ENCODE measurements at places on chromosomes 7 and 10.

DNA sequence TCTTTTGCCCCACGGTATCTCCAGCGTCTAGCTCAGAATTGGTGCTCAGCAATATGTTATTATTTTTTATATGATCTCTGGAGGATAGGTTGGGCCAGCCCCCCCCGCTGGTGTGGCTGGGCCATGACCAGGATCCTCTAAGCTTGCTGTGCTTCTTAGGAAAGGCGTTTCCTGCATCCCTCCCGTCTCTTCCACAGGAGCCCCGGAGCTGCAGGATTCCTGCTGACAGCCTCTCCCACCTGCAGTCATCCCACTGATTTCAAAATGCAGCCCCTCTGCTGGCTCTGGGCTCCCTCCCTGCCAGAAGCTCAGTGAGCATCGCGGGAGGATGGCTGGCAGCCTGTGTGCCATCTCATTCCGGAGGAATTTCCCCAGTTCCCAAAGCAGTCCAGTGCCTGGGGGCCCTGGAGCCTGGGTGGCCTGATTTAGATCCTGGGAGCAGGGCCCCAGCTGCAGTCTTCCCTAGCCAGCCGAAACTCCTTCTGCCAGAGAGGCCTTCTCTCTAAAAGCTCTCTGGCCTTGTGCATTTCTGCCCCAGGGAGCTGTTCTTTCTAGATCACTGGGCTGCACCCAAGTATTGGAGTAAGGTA, 21.8 kb upstream of the GOLGA7B start:
- no peak for DNase-seq

GRCh38 chr10:1661859-1662437, 75.4 kb downstream of the ADARB2 start:
- DNase-seq = no peak

GRCh38 chr7:55019191-55019690, 424 bp downstream of the EGFR start:
- peak; percentile 88 for DNase-seq

DNA sequence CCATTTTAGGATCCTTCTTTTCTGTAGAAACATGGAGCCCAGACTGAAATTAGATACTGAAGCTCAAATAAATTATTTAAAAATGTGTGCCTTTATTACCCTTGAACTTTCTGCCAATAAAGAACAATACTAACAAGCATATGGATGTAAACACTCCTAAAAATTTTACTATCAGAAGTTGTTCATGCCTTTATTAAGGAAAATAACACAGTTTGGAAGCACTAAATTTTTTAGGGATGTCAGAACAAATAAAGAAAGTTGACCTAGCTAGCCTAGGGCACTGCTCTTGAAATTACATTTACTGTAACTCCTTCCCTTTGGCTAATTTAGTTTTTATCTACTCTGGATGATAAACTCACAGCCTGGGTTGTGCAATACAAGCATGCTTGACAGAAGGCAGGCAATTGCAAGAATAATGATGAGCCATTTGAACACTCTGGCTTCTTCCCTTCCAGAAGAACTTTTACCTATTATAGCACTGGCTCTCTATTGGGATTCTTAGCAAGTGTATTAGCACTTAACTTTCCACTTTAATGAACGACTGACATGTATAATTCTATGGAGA, 351.7 kb upstream of the C7orf33 start:
- DNase-seq = no peak

GRCh38 chr7:24730018-24730369, 27.3 kb downstream of the GSDME start:
- no peak for DNase-seq

DNA sequence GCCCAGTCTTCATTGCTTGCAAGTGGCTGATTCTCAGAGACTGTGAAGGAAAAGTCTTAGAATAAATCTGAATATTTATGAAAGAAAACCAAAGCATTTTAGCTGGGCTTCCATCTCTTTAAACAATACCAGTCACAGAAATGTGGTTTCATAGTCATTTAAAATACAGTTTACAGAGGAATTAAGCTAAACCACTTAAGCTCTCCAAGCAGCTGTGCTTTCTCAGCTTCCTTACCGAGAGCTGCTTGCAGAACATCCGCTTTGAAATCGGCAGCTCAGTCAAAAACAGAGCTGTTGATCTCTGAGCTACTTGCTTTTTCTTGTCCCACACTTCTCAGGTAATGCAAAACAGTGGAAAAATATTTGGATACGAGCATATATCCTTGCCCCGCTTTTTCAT, 134.5 kb downstream of the DYNC1I1 start:
- DNase-seq = no peak

DNA sequence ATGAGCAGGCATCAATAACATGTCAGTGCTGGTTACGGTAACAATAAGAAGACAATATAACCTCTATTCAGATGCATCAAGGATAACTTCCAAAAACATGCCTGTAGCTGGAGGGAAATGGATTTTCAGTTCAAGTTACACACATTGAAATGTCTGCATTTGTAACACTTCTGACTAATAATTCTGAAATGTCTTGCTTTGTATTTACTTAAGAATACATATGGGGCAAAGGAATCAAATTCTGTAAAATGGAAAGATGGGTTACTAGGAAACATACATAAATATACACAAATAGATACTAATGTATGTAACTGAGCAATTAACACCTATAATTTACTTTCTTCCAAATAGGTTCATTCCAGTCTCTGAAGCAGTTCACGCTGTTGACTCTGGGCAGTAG, 18.6 kb upstream of the MTPN start:
- no peak for DNase-seq

DNA sequence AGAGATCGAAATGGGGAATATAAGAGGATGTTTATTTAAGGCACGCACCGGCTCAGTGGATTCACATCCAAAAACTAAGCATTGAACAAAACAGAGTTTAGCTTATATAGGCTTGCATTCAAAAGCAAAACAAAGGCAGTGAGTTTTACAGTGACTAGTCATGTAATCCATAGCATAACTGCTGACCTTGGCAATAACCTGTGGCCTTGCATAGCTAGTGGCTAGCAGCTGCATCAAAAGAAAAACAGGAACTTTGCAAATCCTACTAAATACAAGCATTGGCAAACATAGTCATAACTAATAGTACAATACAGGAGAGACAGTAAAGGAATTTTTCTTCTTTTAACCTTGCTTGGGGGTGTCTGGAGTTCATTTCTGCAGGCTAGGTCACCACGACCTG, 9.7 kb upstream of the ZNF485 start:
- no peak for DNase-seq

DNA sequence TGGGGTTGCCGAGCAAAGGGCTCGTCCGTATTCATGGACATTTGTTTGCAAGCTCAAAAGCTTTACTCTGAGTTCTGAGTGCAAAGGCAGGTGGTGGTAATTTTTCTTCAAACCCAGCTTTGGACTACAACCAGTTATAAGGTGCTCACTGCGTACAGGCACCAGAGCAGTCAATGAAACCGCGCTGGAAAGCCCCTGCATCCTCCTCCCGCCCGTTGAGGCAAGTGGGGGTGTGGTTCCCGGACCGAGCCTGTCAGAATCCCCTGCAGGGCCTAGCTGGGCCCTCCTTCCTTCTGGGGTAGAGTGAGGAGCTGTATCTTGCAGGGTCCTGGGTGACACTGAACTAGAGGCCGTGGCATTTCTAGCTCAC, 22.3 kb downstream of the AMZ1 start:
- no peak for DNase-seq

DNA sequence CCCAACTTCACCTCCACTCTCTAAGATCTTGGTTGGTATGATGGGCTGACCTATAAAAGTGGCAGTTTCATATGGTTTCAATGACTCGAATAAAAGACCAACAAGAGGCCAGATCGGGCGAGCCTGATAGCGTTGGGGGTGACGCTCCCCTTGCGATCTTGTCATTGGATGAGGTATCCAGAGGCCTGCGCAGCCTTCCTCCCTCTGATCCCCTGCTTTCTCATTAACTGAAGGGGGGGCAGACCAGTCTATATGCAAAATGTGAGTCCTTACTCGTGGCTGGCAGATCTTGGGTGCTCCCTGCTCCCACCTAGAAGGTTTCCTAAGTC, 937 bp upstream of the COBL start:
- no peak for DNase-seq

DNA sequence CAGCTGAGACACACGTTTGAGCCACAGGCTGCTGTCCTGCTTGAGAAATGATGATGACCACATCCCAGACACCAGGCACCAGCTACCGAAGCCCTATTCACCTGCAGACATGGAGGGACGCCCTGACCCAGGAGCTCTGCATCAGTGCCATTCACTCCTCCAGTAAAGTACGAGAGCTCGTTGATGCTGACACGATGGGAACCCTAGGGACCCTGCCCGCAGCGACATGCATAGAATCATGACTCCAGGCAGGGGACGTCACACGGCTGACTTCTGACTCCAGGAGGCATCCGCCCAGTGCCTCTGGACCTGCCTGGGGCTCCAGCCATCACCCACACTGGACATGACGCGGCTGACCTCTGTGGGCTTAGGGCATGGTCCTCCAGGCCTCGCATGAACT, 129.9 kb downstream of the ADARB2 start:
- DNase-seq = no peak

GRCh38 chr7:17292843-17293242, 5.6 kb upstream of the AHR start:
- DNase-seq = no peak

DNA sequence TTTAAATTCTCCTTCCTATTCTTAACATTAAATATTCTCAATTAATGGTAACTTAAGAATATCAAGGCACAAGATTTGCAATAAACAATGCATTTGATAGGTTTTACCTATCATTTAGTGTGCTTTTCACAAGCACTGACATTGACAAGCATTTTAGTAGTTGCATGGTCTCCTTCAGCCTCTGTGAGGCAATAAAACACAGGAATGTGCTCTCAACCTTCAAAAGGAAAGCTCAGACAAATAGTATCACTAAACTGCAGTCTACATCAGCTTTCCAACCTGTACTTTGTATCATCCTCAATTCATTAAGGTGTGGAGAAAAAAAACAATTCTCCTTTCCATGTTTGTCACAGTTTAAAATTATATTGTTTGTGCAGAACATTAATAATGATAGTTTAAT, 51.1 kb upstream of the TSPAN13 start:
- no peak for DNase-seq

DNA sequence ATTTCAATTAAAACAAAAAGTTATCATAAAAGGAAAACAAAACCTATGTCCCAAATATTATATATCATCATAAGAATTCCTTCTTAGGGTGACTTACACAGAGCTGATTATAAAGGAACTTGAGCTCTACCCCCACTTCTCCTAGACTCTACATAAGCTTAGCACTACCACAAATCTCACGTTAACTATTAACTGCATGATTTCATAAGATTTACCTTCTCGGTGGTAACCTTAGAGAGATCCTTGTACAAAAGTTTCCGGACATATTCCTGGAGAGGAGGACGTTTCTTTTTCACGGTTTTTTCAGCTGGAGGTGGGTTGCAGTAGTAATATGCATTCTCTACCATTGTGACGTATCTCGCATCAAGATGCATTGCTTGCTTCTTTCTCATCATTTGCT, 83.7 kb downstream of the UPF2 start:
- DNase-seq = no peak

DNA sequence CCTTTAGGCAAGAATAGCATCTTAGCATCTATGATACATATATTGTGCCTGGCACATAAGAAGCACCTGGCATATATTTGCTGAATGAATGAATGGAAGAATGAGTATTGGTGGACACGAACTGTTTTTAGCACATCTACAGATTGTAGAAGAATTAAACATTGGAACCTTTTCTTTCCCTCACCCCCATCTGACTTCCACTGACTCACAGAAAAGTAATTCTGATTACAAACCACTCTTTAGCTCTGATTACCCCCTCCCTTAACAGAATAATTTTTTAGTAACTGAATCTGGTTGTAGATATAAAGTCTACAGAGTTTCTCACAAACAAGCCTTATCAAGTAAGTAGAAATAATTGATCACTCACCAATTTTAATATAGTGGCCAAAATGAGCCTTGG, 31.9 kb downstream of the SLC26A4 start:
- no peak for DNase-seq

DNA sequence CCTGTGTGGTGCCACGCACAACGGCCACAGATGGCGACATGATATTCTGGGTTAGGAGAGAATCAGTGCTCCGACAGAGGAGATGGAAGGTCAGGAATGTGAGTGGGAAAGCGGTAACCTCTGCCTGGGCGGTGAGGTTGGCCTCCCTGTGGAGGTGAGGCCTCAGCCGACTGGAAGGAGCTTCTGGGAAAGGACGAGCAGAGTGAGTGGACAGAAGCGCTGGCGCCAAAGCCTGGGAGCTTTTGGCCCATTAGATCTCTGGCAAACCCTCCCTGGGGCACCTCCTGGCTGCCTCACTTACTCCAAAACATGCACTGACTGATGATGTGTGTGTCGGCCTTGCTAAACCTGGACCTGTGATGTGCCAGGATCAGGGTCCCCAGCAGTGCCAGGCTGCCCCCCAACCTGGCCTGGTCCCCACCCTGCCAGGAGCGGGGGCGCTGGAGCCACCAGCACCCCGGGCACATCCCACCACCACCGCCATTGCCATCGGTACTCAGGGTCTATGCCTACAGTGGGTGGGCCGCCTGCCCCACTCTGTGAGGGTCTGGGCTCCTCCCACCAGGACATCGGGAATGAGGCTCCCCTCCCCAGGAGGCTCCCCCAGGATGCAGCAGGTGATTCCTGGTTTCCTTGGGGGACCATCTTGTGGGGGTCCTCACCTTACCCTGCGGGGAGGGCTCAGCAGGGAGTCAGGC, 51.0 kb downstream of the RASGEF1A start:
- no peak for DNase-seq

DNA sequence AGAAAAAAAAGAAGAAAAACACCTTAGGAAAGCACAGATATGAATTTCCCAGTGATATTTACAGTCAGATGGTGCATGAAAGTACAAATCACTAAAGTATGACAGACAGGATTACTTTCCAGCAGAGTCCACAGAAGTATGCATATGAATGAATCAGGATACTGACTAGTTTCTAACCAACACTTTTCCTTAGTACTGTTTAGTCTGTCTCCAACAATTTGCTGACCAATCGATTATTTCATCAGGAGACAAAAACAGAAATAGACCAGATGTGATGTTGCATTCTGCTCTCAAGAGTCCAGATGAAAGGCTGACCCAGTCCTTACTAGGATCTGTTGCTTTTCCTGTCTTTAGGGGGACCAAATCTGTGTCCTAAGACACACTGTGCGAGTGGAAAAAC, 14.6 kb downstream of the SLC35B4 start:
- DNase-seq = no peak

GRCh38 chr10:122740640-122741039, 41.0 kb upstream of the C10orf120 start:
- DNase-seq = no peak

DNA sequence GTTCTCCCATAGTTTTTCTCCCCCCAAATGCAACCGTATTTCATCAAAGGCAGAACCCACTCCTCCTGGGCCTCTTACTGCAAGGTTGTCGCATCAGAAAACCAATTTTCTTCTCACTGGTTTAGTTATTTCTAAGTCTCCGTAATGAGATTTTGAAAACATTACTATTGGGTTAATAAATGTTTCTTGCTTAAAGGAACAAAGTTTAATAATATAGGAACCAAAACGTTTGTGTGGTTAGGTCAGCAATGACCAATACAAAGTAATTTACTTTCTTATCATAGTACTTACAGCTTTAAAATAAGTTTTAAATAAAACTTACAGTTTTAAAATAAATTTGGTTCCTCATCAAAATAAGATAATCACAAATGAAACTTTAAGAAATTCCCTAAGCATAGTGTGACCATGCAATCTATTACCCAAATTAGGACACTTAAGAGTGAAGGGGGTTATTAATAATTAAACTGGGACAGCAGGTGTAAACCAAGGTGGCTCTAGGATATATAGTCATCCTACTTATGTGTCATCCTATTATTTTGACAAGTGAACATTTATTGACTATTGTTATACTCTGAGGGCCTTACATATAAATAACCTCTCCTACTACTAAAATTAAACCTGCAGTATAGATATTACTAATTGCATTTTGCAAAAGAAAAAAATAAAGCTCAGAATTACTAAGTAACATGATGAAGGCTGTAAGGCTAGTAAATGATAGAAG, 415.4 kb upstream of the LRRN3 start:
- DNase-seq = no peak

All from tibial artery (tissue), 4 donors.